HT-29 (cell line): ENCODE measurements at places on chromosomes 4 and X. TPM values are rescaled to one million over a fixed set of nuclear protein-coding genes. Genes with fewer than 3 reads are reported as not detected.

CCDC149 gene
- 0.34 and 0.92 TPM in 2 replicates for total RNA-seq

PF4V1 gene
- not detected in 2 replicates for total RNA-seq

SH3TC1 gene
- total RNA-seq: 22.6 and 32.0 TPM in 2 replicates

CCDC120 gene
- total RNA-seq: 10.6 and 12.6 TPM in 2 replicates

SPANXB1 gene
- total RNA-seq: not detected in 2 replicates

RBM46 gene
- not detected in 2 replicates for total RNA-seq

MAP7D2 gene
- 0.03 TPM in 1 of 2 replicates, not detected in the other for total RNA-seq

TBC1D8B gene
- total RNA-seq: 1.5 and 2.5 TPM in 2 replicates

EDNRA gene
- total RNA-seq: not detected in 2 replicates

TSPAN7 gene
- total RNA-seq: not detected in 2 replicates

CHRDL1 gene
- not detected in 2 replicates for total RNA-seq

MAGEB2 gene
- total RNA-seq: not detected in 2 replicates

SRPX gene
- not detected in 2 replicates for total RNA-seq

RENBP gene
- 0.08 and 0.91 TPM in 2 replicates for total RNA-seq

UGT2B17 gene
- total RNA-seq: not detected in 2 replicates

KCTD8 gene
- total RNA-seq: not detected in 2 replicates

CYTL1 gene
- not detected in 2 replicates for total RNA-seq

CXCR3 gene
- 0.73 and 0.89 TPM in 2 replicates for total RNA-seq

SYN1 gene
- not detected in 2 replicates for total RNA-seq

NLGN3 gene
- total RNA-seq: 0.13 TPM in 1 of 2 replicates, not detected in the other

ARMCX1 gene
- total RNA-seq: not detected in 2 replicates

MRPS18C gene
- total RNA-seq: 19.2 and 20.1 TPM in 2 replicates

UGDH gene
- total RNA-seq: 82.3 and 95.2 TPM in 2 replicates

MID1 gene
- 5.5 and 5.7 TPM in 2 replicates for total RNA-seq

P2RY8 gene
- total RNA-seq: not detected in 2 replicates
